ACHN (cell line): ENCODE measurements at places on chromosomes 11 and 22.

DNA sequence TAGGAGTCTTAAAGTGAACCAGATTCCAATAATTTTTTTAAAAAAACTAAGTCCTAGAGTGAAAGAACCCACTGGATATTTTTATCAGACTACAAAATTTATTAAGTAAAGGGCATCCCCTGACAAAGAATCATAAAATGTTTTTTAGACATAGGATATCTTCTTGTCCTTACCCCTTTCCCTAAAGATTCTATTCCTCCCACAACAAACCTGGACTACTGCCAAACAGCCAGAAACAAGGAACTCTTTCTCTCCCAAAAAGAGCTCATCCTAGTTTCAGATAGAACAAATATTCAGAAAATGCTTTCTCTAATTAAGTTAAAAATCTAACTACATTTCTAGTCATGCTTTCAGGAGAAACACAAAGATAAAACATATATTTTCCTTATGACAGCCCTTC, 327.1 kb downstream of the FAM181B start:
- no peak for DNase-seq

GRCh38 chr11:85182441-85183387, 444.4 kb downstream of the DLG2 start:
- DNase-seq, result peak; percentile 42

GRCh38 chr11:12706545-12707499, 32.6 kb downstream of the TEAD1 start:
- DNase-seq, result no peak

GRCh38 chr22:40973144-40973543, 22.0 kb downstream of the RBX1 start:
- no peak for DNase-seq

GRCh38 chr11:66251809-66252208, 16.6 kb upstream of the RAB1B start:
- no peak for DNase-seq

- DNase-seq, result no peak
Measured at GRCh38 chr11:85582111-85582510, 45.0 kb downstream of the DLG2 start.

- DNase-seq, result no peak
Measured at GRCh38 chr11:133323354-133323753, 208.9 kb downstream of the OPCML start.

- DNase-seq, result no peak
Measured at GRCh38 chr11:38153985-38154384, 1555.9 kb upstream of the RAG2 start.
